ENCODE measurements at places on chromosomes 4 and X.

DNA sequence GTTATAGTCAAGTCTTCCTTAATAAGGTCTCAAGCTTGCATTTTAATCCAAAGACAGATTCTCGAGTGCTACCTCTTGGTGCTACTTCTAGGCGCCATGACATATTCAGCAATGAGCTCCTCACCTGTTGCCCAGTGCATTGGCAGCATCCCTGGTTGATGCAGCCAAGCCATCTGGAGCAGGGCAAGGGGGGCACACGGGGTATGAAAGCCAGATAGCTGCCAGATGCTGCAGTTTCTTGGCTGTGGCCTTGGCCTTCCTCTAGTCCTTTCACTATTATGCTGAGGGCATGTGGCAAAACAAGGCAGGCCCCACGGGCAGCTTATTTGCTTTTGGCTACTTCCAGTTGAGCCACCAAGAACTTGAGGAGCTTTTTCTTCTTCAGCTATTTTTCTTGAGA is 168.6 kb upstream of the PGRMC2 start:
- no peak for DNase-seq

DNA sequence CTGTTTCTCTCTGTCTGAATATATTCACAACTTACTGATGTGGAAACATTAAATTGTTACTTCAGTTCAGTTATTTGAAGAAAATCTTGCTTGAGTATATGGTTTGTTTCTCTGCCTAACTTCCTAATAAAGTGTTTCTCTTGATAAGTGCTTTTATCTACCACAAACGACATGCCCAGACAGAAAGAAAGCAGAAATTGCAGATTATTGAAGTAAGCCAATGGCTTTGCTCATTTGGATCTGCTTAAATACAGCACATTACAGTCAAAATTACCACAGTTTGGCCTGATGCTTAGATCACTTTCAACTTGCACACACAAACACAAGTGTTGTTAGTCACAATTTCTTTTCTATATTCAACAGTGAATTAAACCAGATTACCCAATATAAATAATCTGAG is 68.0 kb downstream of the ATOH1 start:
- DNase-seq = no peak

GRCh38 chr4:70927502-70928137 is 25.5 kb downstream of the MOB1B start:
- no peak for DNase-seq

- no peak for DNase-seq
Observed at GRCh38 chr4:135256111-135256510, 1054.5 kb upstream of the PABPC4L start.

DNA sequence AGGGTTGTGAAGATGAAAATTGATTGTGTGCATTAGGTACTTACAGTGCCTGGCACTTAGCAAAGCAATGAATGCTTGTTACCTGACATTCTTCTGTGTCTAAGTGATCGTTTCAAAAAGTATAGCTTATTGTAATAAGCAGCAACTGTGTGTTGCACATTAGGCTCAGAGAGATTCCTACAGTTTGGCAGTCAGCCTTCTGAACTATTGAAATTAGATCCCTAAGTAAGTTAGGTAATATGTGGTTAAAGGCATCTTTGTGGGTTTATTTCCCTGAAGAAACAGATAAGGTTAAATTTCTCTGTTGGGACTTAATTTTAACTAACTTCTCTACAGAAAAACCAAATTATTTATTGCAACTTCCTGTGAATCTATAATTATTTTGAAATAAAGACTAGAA is 93.4 kb downstream of the REPS2 start:
- no peak for DNase-seq

DNA sequence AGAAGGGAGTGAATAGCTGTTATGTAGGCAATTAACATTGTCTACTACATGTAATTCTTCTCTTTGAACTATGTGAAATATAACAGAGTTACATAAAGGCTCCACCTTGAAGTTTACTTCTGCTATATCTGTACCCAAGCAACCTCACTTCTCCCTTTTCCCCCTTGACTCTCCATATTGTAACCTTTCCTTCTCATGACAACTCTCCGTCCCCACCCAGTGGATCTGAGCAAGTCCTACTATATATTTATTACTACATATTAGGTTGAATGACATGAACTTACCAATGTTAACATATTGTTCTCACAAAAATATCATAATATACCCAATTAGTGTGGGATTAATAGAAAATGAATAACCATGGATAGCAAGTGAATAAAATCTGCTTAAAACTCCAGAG is 93.2 kb upstream of the ATP8A1 start:
- DNase-seq = no peak

DNA sequence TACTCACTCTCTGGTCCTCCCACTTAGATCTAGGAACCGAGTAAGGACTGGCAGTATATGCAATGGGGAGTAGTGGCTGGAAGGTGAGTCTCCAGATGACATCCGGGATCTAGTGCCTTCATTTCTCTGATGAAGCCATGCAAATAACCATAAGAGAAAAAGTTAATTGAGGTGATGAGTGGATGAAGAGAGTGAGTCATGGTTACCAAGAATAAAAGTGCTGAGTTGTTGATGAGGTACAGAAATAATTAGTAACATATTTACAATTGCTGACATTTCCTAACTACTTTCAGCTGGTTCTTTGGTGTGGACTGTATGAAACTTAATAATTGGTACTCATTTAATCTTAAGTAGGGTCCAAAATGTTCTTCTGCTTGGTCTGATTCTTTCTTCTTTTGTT is 146.7 kb upstream of the PITX2 start:
- no peak for DNase-seq

DNA sequence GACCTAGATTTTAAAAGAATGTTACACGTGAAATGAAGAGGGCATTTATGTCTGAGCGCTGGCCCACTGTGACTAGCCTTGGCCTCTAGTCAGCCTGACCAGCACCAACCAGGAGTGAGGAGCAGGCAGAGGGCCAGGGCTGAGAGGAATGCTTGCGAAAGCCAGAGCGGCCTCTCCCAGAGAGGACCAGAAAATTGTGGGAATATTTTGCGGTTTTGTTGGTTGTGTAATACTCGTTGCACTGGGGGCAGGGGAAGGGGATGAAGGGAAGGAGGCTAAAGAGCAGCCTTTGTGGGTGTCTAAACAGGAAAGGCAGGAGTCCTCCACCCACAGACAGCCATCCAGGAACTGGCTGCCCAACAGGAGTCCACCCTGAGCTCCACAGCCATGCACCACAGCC is 3.8 kb downstream of the GABRE start:
- peak; percentile 82 for DNase-seq

GRCh38 chr4:53712408-53713020 is 121.2 kb upstream of the LNX1 start:
- DNase-seq = no peak

DNA sequence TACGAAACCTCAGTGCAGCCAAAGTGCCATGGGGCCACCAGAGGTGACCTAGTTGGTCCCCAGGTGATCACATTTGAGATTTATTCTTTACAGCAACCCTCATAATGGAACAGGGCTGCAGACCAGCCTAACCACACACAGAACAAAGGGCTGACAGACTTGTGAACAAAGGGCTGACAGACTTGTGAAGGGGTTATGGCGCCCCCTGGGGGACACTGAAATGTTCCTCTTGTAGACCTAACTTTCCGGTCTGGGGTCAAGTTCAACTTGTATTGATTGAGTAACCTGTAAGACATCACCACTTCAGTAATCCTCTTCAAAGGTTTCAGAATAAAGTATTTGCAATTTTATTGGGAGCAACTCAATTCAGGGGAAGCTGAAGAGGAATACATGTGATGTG is 175.9 kb upstream of the RPS6KA3 start:
- DNase-seq = peak; percentile 39

DNA sequence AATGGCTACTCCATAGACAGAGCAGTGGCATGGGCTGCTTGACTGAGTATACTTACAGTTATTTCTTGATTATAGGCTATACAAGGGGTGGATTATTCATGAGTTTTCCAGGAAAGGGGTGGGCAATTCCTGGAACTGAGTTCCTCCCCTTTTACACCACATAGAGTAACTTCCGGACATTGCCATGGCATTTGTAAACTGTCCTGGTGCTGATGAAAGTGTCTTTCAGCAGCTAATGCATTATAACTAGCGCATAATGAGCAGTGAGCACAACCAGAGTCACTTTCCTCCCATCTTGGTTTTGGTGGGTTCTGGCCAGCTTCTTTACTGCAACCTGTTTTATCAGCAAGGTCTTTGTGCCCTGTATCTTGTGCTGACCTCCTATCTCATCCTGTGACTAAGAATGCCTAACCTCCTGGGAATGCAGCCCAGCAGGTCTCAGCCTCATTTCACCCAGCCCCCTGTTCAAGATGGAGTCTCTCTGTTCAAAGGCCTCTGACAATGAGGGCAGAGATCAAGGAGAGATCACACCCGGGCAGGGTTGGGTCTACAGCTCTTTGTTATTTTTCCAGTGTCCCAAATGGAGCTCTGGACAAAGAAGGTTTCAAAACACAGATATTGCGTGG is 468.4 kb upstream of the PRKX start:
- DNase-seq = no peak

DNA sequence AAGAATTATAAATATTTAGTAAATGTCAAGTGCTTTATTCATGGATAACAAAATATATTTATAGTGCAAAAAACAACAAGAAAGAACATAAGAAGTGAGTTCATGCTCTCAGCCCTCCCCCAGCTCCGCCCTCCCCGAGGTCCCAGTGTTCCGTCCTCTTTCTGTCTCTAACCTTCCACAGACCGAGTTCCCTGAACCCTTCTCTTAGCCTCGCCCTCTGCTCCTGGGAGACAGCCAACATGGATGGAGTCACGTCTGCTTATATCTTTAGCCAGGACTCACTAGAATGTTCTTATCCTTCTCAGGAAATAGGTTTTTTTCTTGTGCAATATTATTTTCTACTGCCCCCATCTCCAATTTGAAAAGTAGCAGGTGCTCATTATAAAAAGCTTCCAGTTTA is 40.1 kb upstream of the HELT start:
- no peak for DNase-seq

GRCh38 chr4:7526491-7526890 is 91.8 kb upstream of the PSAPL1 start:
- DNase-seq = no peak

DNA sequence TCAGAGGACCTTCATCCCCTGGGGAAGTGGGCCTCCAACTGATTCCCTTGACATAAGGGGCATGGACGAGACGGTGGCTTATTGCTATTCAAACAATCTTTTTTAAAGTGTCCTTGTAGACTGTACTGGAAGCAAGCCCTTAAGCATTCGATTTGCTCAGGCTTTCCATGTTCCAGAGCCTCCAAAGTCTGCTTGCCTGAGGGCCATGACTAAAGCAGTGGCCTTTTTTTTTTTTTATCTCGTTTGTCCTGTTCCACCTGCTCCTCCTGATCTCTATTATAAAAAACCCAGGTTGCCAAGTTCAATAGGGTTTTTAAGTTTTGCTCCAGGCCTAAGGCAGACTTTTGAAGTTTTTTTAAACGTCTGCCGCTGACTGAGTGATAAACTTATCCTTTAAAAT is 103.7 kb upstream of the AADAT start:
- DNase-seq = no peak

- no peak for DNase-seq
Observed at GRCh38 chr4:25792200-25792791, 70.5 kb downstream of the SEL1L3 start.

DNA sequence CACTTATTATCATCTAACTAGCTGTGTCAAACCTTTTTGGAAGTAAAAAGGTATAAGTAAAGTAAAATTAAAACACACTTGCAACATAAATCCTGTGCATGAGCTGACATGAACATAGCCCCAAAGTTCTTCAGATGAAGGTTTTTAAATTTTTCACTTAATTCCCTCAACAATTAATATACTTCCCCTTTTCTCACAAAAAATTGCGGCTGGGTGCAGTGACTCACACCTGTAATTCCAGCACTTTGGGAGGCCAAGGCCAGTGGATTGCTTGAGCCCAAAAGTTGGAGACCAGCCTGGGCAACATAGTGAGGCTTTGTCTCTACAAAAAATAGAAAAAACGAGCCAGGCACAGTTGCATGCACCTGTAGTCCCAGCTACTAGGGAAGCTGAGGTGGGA is 16.8 kb downstream of the RASGEF1B start:
- no peak for DNase-seq

DNA sequence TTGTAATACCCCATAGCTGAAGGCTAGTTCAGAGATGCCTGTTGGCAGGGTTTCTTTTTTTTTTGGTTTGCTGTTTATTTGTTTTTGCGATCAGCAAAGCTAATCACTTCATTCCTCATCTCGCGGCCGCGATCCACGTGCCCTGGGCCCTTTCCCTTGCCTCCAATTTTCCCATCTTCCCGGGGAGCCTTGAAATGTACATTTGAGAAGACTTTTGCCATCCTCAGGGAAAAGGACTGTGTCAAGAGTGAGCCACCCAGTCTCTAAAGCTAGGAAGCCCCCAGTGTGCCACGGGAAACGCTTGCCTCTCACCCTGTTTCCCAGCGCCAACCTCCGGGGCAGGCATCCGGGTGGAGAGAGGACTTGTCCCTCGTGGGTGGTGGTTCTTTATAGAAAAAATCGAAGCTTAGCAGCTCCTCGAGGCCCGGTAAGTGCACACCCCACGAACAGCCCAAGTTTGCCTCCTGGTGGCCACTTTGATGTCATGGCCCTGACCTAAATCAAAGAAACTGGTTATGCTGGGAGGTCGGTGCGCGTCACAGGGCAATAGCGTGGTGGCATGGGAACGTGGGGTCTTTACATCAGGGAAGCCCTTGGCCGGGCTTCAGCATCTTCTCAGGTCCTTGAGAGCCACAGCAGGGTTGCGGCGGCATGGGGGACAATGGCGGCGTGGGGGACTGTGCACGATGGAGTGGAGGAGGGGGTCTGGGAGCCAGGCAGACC is 42.0 kb downstream of the MAP7D3 start:
- no peak for DNase-seq

- DNase-seq = no peak
Observed at GRCh38 chr4:93092765-93093164, 735.8 kb upstream of the ATOH1 start.

- peak; percentile 89 for DNase-seq
Observed at GRCh38 chr4:57424232-57424897, 314.2 kb upstream of the IGFBP7 start.

DNA sequence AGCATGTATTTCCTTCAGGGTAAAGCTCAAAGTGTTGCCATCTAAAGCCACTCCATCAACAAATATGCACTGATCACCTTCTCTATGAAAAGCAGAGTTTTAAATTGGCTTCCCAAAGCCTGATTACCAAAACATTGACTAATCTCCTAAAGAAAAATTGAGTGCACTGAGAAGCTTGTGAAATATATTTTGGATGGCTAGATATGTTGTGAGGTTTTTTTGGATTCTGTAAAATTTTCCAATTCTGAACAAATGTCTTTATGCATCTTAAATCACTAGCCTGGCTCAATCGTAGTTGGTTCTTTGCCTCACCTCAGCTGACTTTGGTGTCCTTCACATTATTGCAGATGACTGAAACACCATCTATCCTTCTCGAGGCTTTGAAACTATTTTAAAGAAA is 14.9 kb upstream of the EXOSC9 start:
- no peak for DNase-seq

- DNase-seq = no peak
Observed at GRCh38 chr4:101018836-101019235, 328.5 kb downstream of the PPP3CA start.

- DNase-seq = no peak
Observed at GRCh38 chr4:147761218-147761883, 29.5 kb downstream of the ARHGAP10 start.

DNA sequence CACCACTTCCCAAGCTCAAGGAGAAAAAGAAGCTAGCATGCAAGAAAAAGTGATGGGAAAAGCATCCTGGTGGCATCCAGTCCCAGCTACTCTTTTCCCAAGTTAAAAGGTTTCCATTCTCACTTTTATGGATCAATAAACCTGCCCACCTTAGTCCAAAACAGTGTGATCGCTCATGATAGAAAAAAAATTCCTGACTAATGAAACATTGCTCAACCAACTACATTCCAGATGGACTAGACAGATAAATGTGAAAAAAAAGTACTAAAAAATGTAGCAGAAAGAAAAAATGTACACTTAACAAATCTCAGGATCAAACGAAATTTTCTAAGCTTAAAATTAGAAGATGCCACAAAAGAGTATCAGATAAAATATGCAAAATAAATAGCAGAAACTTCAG is 312.2 kb downstream of the TMA16 start:
- DNase-seq = no peak
